ENCODE measurements at places on chromosomes 5 and 9.

GRCh38 chr5:90949469-90950358 is 391.1 kb downstream of the ADGRV1 start:
- DNase-seq: no peak

DNA sequence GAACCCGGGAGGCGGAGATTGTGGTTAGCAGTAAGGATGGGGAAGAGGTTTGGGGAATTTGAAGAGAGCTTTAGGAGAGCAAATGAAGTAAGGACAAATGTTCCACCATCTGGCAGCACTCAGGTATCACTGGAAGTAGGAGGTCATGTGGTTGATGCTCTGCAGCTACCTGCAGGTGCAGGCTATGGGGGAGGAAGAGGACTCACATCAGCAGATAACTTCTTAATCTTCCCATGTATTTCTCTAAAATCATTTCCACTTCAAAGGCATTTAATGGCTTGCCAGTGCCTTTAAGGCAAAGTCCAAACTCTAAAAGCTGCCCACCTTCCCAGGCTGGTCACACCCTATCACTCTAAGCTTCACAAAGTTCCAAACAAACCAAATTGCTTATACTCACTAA is 8.1 kb upstream of the HAVCR1 start:
- DNase-seq: no peak

DNA sequence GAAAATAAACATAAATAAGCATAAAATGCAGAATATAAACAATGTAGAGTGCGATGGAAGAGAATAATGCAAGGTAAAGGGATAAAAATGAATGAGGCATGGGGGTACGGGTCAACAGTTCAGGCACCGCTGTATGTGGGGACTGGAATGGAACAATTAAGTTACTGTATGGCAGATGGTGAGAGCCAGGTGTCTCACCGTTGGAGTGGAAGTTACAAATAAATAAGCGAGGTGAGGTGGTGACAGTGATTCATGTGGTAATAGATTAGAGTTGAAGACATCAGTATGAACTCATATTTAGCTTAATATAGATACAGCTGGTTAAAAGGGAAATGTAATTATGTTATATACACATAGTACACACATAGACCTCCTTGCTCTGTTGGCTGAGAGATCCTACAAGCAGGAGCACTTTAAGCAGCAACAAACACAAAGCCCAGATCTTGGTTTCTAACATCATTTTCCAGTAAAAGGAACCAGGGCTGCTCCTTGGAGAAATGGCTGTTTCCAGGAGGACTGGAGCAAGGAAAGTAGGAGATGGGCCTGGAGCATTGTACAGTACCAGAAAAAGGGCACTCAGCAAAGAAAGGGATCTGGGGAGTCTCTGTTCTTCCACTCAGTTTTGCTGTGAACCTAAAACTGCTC is 2.4 kb upstream of the OMD start:
- DNase-seq: no peak

- no peak for DNase-seq
Observed at GRCh38 chr5:468401-468800, 25.4 kb downstream of the EXOC3 start.

GRCh38 chr5:178797546-178798440 is 62.0 kb upstream of the ZNF354B start:
- no peak for DNase-seq

DNA sequence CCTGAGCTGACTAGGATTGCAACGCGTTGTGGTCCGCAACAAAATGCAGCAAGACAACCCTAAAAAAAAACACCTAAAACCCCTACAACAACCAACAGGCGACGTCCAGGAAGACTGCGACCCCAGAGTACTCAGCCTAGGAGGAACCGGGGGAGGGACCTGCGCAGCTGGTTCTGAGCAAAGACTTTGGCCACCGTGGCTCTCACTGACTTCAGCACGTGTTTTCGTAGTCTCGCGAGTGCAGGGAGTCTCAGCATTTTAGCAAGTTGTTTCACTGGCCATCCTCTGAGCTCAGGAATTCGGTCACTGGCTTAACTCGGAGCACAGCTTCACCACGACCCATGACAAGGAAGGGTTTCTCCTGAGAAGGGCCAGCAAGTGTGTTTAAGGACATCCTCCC is 8.6 kb upstream of the ZDHHC11 start:
- DNase-seq: no peak

GRCh38 chr9:92263131-92263530 is 30.4 kb downstream of the IARS1 start:
- DNase-seq: no peak

DNA sequence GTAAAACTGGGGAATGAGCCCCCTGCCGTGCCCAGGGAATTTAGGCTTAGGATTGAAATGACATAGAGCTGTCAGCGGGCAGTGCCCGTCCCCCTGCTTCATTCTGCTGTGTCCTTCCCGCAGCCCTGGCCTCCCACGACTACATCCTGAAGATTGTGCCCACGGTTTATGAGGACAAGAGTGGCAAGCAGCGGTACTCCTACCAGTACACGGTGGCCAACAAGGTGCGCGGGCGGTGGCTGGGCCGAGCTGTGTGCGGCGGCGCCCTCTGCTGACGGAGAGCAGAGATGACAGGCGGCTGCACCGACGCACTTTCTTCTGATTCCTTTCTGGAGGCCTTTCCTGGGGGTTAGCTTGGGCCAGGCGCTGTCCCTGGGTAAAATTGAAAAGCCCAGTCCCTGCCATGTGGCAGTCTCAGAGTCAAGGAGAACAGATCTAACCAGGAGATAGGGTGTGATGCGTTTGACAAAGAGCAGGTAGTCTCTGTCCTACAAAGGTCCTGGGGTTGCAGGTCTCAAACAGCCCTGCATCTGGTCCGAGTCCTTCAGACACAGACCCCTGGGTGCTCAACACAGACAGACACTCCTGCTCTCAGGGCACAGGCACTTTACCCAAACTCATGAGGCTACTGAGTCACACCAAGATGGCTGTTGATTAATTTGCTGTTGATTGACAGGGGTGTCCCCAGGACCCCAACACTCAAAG is 26.8 kb upstream of the RPL26L1 start:
- DNase-seq: no peak

DNA sequence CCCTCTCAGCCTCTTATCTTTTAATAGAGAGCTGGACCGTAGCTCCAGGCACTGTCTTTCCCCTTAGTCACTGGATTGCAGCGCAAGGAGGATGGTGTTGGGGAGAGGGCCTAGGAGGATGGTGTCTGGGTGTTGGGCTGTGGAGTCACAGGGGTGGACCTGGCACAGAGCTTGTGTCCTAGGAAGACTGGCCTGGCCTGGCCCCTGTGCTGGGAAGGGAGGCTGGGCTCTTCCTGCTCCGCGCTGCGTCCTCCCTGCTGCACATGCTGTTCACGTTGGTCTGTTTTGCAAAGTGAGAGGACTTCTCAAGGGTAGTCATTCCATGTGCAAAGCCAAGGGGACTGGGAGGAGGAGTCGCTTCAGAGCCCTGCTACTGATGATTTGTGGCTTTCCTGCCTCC is 123.9 kb downstream of the EHMT1 start:
- no peak for DNase-seq

DNA sequence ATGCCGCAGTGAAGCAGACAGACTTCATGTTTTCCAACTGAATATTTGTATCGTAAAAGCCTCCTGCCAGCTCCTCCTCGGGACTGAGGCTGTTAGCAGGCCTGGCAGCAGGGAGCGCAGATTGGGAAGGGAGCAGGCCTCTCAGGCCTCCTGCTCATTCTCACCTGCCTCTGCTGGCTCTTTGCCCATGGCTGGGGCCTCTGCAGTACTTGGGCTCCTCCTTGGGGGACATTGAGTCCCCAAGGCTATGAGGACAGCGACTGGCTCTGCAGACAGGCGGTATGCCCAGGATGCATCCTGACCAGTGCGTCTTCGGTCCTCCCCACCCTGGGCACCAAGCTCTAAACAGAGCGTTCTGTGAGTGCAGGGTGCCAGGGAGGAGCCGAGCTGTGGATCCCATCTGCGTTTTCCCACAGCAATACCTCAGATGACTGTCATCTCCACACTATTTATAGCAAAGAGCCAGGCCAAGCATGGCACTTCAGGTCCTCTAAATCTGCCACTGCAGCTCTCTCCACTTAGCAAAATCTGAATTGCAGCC is 38.7 kb downstream of the TSTD2 start:
- DNase-seq: peak; percentile 5

- DNase-seq: no peak
Observed at GRCh38 chr5:33827885-33828284, 63.9 kb downstream of the ADAMTS12 start.

DNA sequence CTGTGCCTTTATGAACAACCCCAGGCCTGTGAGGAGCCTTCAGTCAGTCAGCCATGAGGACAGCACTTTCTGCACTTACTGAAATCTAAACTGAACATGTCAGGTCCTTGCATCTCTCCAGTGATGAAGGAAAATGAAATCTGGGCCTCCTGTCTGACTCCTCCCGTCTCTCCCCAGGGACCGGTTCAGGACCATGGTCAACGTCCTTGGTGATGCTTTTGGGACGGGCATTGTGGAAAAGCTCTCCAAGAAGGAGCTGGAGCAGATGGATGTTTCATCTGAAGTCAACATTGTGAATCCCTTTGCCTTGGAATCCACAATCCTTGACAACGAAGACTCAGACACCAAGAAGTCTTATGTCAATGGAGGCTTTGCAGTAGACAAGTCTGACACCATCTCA is 77.0 kb upstream of the PLPP6 start:
- DNase-seq: no peak

- DNase-seq: no peak
Observed at GRCh38 chr9:77725046-77725694, 77.0 kb upstream of the GNA14 start.

DNA sequence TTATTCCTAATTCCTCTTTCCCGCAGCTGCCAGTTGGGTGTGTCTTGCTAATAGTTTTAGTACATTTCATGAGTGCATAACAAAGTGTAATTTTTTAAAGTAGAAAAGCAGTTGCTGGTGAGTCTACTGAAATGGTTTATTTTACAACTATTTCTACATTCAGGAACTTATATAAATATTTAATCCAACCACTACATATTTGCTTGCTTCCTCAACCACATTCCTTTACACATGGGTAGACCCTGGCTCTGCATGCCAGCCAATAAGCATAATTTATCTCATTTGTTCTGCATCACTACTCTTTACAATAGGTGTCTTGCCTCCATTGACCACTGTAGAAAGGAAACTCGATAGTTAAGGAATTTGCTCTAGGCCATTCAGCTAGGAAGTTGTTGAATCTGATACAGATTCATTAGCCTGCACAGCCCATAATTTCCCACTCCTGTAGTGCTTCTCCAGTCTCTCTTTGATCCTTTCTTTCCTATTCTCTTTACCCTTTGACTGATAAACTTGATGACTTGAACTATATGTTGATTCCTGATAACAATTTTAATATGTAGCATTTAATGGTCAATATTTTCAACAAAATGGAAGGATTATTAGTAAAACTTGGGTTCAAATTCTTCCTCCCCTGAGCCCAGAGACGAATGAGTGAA is 342.5 kb upstream of the ACTBL2 start:
- DNase-seq: no peak

DNA sequence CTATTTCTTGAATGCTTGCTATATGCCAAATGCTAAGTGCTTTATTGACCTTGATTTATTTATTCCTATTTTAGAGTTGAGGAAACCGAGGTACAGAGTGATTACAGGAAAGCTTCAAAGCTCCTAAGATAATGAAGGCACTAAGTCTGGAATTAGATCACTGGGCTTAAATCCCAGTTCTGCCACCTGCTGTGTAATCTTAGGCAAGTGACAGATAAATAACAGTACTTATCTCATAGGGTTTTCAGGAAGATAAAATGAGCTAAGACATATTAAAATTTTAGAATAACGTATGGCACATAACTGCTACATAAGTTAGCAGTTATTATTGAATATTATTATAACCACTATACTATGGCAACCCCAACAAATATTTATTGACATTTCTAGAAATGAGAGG is 843.8 kb downstream of the DTWD2 start:
- DNase-seq: no peak

DNA sequence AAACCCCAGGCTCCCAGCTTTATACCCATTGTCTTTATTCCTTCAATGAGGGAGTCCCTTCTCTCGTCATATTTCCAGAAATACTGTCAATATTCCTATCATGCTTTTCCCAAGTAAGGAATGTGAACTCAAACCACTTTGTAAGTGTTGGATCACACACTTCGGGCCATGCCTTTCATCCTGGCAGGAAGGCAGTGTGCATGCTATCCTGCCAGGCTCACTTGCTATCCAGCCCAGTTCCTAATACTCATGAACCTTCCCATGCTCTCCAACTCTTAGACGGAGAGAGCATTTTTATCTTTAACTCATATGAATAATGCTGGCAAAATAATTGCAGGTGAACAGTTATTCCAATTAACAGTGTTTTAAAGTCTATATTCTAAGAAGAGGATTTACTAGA is 639.9 kb upstream of the ACO1 start:
- no peak for DNase-seq

DNA sequence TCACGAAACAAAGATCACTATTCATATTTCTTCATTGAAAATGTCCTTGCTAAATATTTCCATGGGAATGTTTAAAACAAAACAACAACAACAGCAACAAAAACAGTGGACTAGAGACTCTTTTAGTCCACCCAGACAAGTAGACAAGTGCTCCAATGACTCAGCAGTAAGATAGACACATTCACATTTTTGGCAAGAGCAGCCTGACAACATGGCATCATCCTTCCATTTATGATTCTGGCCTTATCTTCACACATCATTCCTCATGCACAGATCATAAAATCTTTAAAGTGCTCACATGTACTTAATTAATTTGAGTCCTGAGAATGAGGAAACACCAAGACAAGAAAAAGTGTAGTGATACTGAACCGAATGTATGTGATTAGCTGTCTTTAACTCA is 132.6 kb upstream of the PDE4D start:
- DNase-seq: no peak

DNA sequence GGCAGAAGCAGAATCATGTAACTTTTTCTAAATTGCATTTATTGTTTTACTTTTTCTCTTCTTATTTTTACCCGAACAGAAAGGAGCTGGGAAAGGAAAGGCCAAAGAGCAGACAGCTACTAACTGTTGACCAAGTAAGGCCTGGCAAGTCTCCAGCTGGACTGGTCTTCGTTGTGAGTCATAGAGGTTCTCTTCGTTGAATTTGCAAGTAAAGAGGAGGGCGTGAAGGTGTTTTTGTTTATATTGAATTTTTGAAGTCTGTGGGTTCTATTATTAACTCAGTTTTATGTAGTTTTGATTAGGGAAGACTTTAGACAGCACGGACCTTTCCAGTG is 416.5 kb upstream of the CCNH start:
- DNase-seq: no peak

GRCh38 chr9:15722888-15723287 is 170.0 kb downstream of the CCDC171 start:
- no peak for DNase-seq

- no peak for DNase-seq
Observed at GRCh38 chr5:120446068-120446492, 18.0 kb upstream of the PRR16 start.

DNA sequence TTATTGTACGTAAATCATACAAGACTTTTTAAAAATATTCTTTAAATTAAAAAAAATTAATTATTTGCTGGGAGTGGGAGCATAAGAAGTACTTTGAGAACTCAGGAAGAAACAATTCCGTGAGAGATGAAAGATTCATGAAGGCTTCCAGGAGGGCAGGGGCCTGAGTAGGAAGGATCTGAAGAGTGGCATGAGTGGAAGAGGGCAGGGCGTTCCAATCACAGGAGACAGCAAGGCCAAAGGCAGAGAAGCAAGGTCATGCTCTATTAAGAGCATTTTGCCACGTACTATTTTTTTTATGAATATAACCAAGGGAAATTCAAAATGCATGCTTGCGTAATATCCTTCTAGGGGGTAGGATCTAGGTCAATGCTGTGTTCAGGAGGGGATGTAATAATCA is 265.5 kb downstream of the ZNF608 start:
- no peak for DNase-seq

All from NCI-H187 (cell line).